Activated CD8-positive, alpha-beta memory T cell treated with anti-CD3 and anti-CD28 coated beads, Interleukin-2, amount 10 ng/mL, durations not matched to agents 7 days and 5 days (primary cell): ENCODE measurements at places on chromosomes 5 and 9. TPM values are rescaled to one million over a fixed set of nuclear protein-coding genes. Genes with fewer than 3 reads are reported as not detected.

DDX4 gene
- 0.29 TPM for total RNA-seq

TPPP gene
- 0.16 TPM for total RNA-seq

GPRIN1 gene
- 3.4 TPM for total RNA-seq

TLR4 gene
- not detected for total RNA-seq

TPM2 gene
- 6.1 TPM for total RNA-seq

STK10 gene
- total RNA-seq = 223 TPM

C9orf153 gene
- not detected for total RNA-seq

IFNA13 gene
- total RNA-seq = not detected

NKD2 gene
- 6.5 TPM for total RNA-seq

ADAMTSL2 gene
- not detected for total RNA-seq

ANKRD34B gene
- not detected for total RNA-seq
